ENCODE measurements at places on chromosomes 11 and 22.
A peak's percentile ranks its signal among the peaks of the same experiment; 100 is the strongest.

DNA sequence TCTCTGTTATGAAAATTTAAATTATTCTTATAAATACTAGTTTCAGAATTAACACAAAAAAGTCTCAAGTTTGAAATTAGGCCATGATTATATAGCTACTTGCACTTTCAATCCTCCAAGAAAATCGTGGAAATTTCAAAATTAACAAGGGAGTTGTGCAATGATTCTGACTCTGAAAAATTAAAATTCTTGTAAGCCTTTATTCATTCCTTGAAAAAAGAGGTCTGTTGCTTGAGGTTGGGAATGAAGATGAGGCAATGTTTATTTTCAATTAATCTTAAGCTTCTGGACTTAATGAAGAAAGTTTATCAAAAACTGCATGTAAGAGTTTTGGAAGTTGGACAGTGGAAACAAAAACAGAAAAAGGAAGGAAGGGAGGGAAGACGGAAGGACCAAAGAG, 128.2 kb upstream of the FIBIN start:
- no peak for DNase-seq

GRCh38 chr11:39542460-39542859, 1917.0 kb downstream of the LRRC4C start:
- DNase-seq, result no peak

DNA sequence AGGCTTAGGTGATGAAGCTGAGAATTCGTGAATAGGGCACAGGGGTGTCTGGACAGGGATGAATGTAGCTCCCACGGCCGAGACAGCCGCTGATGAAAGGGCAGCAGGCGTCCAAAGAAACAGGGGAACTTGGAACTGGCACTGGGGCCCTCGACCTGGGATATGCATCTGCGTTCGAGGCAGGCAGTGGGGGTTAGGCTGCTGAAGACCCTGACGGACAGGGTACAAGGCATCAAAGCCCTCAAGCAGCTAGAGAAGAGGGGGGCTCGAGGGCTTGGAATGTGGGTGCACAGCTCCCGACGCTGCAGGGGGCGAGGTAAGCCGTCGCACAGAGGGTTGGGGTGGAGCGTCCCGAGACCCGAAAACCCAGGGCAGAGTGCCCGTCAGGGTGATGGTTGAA, 6.9 kb upstream of the SYT8 start:
- DNase-seq, result no peak

- peak; percentile 43 for DNase-seq
Measured at GRCh38 chr22:31248138-31248745, 36.1 kb downstream of the LIMK2 start.

GRCh38 chr22:19789828-19790227, 29.2 kb downstream of the TBX1 start:
- no peak for DNase-seq

GRCh38 chr11:108115500-108116140, 5.7 kb upstream of the ACAT1 start:
- no peak for DNase-seq

- no peak for DNase-seq
Measured at GRCh38 chr11:98036810-98037209, 983.9 kb upstream of the CNTN5 start.

DNA sequence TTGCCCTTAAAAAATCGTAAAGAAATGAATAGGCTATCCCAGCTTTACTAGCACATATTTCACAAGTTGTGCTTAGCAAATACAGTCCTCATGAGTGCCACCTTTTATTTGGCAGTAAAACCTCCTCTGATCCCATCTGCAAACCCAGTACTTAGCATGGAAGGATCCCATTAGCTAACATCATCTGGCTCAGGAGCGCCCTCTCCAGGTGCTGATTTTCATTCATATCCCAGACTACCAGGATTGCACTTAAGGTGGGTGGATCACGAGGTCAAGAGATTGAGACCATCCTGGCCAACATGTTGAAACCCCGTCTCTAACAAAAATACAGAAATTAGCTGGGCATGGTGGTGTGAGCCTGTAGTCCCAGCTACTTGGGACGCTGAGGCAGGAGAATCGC, 76.1 kb upstream of the PAX6 start:
- no peak for DNase-seq

GRCh38 chr11:12900496-12900895, 108.6 kb upstream of the RASSF10 start:
- DNase-seq, result no peak

- DNase-seq, result no peak
Measured at GRCh38 chr11:12189543-12190235, 79.3 kb downstream of the MICAL2 start.

GRCh38 chr11:58485961-58486360, 21.9 kb downstream of the OR5B21 start:
- no peak for DNase-seq

DNA sequence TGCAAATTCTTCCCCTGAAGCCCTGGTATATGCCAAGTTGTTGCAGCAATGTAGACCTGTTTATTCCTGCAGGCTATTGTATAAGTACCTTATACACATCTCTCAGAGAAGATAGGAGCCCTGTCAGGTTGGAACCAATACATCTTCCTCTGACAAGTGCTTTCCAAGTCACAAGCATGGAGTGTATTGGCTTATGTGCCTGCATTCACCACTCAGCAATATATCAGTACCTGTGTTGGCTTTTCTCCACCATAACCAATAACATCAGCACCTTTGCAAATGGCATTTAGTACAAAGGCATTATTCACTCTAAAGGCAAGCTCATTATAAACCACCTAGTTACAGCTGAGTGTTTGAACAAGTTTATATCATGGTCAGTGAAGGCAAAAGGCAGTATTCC, 611.7 kb upstream of the CNTN5 start:
- DNase-seq, result no peak

- no peak for DNase-seq
Measured at GRCh38 chr11:44927174-44927661, 23.5 kb downstream of the TP53I11 start.

- no peak for DNase-seq
Measured at GRCh38 chr11:72886619-72887018, 72.4 kb downstream of the ATG16L2 start.

DNA sequence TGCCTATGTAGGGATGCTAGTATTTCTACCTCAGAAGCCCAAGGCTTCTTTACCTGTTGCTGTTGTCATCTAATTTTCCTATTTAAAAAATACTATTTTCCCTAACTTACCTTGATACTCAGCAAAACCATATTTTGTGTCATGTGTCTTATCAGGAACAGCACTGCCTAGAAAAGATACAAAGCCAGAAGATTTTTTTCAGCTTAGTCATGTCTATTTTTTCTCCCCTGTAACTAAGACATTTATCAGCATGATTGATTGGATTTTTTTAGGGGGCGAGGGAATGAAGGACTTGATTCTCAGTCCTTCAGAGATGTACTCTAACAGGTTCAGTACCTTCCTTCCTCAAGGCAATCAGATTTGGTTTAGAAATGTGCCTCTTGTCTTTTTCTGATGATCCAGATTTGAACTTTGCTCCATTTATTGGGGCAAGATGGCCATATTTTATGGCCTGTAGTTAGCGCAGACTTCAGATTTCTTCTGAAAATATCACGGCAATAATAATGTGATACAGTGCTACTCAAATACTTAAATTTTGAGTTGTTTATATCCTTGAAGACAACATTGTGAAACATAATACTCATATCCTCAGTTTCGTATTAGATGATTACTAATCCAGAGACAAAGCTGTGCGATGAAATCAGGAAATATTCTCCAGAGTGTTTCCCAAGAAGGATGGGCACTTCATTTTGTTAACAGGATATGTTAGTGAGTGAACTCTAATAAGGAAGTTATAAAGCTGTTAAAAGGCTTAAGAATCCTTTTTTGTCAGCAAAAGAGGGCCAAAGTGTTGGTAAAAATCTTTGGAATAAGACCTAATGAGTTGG, 3.8 kb upstream of the PIK3IP1 start:
- DNase-seq, result no peak

DNA sequence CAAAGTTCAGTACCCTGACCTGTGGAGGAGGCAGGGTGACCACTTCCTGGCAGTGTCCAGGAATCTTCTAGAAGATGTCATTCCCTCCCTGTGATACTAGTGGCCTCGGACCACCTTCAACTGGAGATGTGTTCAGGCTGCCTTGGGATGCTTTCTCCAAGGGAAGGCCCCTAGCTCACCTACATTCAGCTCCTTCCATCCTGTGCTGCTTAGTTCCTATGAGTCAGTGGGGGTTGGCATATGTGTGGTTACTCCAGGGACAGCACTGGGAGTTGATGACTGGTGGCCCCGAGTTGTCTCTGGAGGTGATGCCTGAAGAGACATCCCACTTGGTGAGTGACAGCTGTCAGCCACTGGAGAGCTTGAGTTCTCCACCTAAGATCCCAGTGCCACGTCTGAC, 81.8 kb upstream of the OR9Q1 start:
- DNase-seq, result no peak

GRCh38 chr11:46308631-46309419, 31.4 kb downstream of the CREB3L1 start:
- DNase-seq, result peak; percentile 51

GRCh38 chr11:70597006-70597555, 198.8 kb downstream of the CTTN start:
- no peak for DNase-seq

GRCh38 chr11:72639502-72640375, 34.5 kb downstream of the PDE2A start:
- DNase-seq, result no peak

DNA sequence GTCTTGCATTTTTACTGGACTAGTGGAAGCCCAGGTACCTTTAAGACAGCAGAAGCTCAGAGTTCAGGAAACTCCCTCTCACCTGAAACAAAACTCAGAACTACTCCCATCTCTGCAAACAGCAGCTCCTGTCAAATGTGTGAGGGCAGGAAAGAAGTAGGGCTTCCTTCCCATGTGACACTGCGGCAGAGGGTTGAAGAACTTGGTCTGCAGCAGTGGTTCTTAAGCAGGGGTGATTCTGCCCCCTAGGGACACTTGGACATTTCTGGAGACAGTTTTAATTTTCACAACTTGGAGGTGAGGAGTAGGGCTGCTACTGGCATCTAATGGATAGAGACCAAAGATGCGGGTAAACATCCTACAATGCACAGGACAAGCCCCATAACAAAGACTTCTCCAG, 63.4 kb downstream of the RCN1 start:
- DNase-seq, result no peak

DNA sequence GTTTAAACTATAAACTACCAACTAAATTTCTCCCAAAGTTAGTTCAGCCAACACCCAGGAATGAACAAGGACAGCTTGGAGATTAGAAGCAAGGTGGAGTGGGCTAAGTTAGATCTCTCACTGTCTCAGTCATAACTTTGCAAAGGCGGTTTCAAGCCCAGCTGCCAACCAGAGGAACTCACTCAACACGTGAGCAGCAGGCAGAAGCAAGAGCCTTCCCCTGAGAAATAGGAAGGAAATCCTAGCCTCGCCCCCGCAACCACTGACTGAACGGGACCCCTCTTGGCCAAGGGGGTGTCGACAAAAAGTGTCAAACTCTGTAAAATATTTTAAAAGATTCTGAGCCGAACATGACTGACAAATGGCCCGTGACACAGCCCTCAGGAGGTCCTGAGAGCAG, 4.4 kb upstream of the KRTAP5-9 start:
- no peak for DNase-seq

- DNase-seq, result no peak
Measured at GRCh38 chr11:68670208-68670992, 13.9 kb upstream of the GAL start.

- DNase-seq, result peak; percentile 15
Measured at GRCh38 chr22:50306753-50307749, at the start of gene PLXNB2. Gene PLXNB2, minus strand, starts transcription at chr22:50307646. Its CDS starts 17,062 bp downstream, at chr22:50290584.

DNA sequence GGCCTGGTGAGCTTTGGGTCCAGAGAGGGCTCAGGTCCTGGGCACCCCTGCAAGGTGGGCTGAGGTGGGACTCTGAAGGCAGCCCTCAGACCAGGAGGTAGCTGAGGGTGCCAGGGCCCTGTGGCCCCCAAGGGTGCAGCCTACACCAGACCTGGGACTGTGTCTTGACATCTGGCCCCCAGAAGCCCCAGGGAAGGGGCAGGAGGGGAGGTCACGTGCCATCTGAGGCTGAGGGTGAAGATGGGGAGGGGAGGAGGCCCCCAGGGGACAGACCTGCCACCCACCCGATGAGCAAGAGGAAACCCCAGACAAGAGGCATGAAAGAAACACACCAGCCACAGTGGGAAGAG, 520.2 kb downstream of the BRD1 start:
- DNase-seq, result no peak

- DNase-seq, result no peak
Measured at GRCh38 chr11:30023074-30023473, 6.2 kb upstream of the KCNA4 start.

GRCh38 chr22:48551061-48551460, 1276.6 kb downstream of the BRD1 start:
- DNase-seq, result no peak

GRCh38 chr11:39910087-39910486, 1549.4 kb downstream of the LRRC4C start:
- no peak for DNase-seq

GRCh38 chr11:2325719-2326118, 23.9 kb downstream of the TSPAN32 start:
- DNase-seq, result no peak

DNA sequence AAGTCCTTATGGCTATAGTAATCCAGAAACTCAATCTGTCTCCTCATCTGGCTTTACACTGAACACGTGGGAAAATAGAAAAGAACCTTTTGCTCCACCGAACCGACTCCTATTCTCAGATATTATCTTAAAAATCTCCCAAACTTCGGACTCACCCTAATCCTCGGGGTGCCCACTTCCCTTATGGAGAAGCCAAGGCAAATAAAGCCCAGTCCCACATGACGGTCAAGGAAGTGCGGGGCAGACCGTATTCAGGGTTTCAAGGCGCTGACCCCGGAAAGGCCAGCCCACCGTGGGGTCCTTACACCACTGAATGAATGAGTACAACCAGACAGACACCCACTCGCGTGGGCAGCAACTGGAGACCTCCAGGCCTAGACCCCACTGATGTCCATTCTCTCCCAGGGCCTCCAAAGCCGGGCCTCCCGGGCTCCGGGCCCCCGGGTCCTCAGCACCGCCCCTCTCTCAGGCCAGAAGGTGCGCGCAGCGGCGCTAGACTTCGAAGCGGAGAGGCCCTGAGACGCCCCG, 489 bp downstream of the NUP98 start:
- no peak for DNase-seq

GRCh38 chr22:35158336-35158735, 92.4 kb downstream of the ISX start:
- DNase-seq, result no peak

DNA sequence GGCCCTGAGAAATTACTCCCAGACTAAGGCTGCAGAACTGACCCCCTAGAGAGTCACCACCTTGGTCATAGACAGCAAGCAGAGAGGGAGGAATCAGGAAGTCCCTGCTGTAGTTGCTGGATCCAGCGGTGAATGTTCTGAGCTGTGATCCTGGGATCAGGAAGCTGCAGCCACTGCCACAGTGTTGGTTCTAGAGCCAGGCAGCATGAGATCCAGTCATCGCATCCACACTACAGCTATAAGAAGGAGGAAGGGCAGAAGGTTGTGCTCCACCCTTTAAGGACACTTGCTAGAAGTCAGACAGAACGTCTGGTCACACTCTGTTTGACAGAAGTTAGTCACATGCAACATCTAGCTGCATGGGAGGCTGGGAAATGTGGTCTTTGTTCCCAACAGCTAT, 104.7 kb upstream of the OR4B1 start:
- no peak for DNase-seq
